ENCODE measurements at places on chromosomes 5 and 9.

GRCh38 chr9:105455836-105456475 is 8.1 kb downstream of the FSD1L start:
- no peak for DNase-seq

DNA sequence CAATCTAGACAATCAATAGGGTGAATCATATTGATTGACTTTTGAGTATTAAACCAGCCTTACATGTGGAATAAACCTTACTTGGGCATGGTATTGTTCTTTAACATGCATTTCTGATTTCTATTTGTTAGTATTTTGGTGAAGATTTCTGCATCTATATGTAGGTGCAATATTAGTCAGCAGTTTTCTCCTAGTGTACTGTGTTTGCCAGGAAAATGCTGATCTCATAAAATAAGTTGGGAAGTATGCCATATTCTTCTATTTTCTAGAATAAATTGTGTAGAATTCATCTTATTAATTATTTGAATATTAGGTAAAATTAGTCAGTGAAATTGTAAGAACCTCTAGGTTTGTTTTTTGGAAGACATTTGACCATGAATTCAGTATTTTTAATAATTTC is 38.4 kb downstream of the ANXA2R start:
- DNase-seq, result no peak

- DNase-seq, result no peak
Measured at GRCh38 chr9:100869326-100869725, 159.2 kb upstream of the PLPPR1 start.

DNA sequence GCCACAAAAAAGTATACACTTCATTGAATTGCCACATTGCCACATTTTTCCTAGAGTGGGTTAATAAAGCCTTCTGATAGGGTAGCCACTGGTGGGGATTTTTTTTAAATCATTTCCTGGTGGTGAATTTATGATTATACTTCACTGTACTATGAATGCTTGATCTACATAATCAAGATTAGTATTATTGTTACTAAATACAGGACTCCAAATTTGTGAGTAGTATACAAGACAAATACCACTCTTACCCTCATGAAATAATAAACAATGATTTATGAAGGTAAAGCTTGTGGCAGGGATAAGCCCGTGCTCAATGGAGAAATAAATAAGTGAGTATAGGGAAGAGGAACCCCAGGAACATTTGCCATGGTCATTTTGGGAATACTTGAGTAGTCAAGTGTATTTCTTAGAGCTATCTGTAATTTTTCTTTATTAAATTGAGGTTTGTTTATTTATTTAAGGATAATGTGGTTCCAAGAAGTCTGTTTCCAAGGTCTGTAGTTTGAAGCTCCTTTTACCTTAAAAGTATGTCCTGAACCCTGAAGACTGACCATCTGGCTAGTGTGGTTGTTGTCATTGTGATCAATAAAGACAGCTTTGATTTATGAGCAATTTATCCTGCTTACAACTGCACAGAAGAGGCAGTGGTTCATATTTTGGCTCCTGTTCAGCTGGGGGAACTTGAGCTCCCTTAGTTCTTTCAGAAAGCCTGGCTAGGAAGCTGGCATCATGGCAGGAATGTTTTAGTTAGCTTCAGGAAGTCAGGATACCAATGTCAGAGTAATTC is 118.6 kb downstream of the ZSWIM6 start:
- peak; percentile 16 for DNase-seq

DNA sequence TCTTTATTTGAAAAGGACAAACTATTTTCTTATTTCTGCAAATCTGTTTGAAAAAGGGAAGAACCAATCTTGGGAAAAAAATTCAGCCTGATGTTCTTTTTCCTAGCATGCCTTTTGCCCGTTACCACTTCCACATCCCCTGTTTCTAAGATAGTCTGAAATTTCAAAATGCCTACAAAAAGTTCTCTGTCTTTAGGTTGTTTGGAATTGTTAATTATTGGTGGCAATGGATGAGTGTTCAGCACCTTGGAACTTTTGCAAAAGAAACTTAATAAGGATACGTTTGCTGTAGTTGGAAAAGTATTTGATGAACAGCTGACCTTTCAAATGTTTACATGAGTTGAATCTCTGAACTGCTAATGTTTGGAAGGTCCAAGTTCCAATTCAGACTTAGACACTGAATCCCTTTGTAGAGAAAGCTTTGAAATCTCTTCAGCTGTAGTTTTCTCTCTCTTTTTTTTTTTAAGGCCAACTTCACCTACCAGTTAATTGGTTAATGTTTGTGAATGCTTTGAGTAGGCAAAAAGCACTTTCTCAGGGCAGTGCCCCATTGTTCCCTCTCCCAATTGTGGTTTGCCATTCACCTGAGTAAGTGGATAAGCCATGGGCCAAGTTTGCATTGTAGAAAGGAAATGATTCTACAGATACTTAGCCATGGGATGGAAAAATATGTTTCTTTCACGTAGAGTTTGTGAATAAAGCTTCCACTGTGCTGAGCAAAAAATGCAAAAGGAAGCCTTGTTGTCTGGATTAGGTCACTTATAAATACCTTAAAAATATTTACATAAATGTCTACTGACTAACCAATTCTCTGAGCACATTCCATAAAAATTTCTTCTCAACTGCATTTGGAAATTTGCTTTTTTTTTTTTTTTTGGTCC is 156.4 kb upstream of the ELL2 start:
- DNase-seq, result no peak

- DNase-seq, result no peak
Measured at GRCh38 chr9:134028076-134028475, 2.8 kb downstream of the BRD3OS start.

DNA sequence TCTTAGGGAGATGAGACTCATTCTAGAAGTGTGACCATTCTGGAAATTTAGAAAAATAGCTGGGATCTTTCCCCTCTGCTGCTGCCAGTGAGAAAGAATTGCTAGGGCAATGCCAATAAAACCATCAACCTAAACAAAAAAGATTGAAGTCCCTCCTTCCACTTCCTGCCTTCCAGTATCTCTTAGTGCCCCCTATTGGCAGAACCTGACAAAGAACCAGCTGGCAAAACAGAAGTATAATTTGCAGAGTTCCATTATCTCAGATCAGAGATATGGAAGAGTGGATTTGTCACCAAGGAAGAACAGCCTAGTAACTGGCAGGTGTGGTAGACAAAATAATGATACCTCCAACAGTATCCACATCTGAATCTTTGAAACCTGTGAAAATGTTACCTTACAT is 13.8 kb upstream of the PLCXD3 start:
- DNase-seq, result no peak

GRCh38 chr9:3014178-3014577 is 170.3 kb upstream of the PUM3 start:
- DNase-seq, result no peak

GRCh38 chr9:129983891-129984290 is 59.1 kb downstream of the FNBP1 start:
- no peak for DNase-seq

- DNase-seq, result no peak
Measured at GRCh38 chr5:154701181-154701580, 54.0 kb upstream of the LARP1 start.

GRCh38 chr5:72187388-72188075 is 80.3 kb downstream of the MAP1B start:
- DNase-seq, result no peak

- peak; percentile 51 for DNase-seq
Measured at GRCh38 chr9:34547960-34548611, 25.3 kb upstream of the ENHO start.

- DNase-seq, result no peak
Measured at GRCh38 chr9:16266648-16267276, 603.7 kb downstream of the BNC2 start.

GRCh38 chr9:91659529-91660495 is 236.2 kb upstream of the NFIL3 start:
- peak; percentile 37 for DNase-seq

DNA sequence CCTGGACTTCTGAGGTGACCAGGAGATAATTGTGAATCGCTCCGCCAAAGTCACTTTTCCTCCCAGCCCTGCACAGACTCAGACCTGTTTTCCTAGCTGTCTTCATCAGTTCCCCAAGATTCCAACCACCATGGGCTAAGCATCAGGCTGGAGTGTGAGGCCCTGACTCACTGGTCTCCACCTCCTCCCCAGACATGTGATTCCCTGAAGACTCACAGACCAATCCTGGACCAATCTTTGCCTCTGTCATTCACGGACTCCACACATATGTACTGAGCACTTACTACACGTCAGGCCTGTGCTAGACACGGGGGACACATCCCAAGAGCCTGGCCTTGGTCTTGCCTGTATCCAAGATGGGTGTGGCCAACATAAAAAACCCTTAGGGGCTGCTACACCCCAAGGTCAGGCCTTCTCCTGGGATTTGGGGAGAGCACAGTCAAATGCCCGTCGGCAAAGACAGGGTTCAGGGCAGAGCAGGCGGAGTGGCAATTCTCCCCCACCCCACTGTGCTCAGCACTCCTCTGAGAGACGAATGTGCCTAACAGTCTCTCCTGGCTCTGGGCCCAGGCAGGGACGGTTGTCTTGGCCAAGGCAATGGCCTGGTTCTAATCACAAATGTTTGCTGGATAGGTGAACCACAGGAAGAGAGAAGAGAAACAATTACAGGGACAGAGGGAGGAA is 11.9 kb downstream of the EEIG1 start:
- peak; percentile 76 for DNase-seq

GRCh38 chr9:103261951-103262350 is 266.8 kb downstream of the CYLC2 start:
- DNase-seq, result no peak

GRCh38 chr5:178234121-178234749 is 1.6 kb upstream of the PHYKPL start:
- no peak for DNase-seq

DNA sequence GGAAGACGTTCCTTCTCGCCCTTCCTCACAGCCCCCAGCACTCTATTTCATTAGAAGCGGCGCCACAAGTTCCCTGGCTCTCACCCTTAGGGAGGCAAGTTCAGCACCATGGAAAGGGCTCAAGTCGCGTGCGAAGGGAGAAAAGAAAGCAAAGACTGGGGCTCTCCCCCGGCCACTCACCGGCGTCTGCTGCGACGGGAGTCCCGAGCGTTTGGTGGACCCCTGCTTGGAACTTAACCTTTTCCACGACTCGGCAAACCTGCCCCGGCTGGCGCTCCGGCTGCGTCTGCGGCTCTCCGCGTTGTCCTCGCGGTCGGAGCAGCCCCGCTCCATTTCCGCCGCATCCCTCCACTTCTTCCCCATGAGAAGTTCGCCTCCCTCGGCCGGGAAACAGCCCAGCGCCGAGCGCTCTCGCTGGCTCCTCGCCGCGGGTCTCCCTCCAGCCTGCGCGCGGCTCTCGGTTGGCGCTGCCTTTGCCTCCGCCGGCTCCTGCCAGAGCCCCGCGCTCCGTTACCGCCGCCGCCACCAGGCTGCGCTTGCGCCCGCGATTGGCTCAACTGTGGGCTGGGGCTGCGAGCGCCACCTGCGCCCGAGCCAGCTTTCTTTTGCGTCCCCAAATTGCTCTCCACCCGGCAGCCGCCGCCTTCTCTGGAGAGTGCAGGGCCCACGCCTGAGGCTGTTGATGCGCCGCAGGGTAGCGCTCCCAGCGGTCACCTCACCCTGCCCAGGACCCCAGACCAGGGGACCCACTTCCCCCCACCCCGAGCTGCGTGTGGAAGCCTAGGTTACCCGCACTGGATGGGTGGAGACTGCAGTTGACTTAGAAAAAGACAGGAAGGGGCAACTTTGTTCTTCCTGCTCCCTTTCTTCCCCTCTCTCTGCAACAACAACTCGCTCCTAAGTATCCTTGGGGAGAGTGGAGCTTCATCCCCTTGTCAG is 321.6 kb downstream of the CEMIP2 start:
- peak; percentile 48 for DNase-seq

DNA sequence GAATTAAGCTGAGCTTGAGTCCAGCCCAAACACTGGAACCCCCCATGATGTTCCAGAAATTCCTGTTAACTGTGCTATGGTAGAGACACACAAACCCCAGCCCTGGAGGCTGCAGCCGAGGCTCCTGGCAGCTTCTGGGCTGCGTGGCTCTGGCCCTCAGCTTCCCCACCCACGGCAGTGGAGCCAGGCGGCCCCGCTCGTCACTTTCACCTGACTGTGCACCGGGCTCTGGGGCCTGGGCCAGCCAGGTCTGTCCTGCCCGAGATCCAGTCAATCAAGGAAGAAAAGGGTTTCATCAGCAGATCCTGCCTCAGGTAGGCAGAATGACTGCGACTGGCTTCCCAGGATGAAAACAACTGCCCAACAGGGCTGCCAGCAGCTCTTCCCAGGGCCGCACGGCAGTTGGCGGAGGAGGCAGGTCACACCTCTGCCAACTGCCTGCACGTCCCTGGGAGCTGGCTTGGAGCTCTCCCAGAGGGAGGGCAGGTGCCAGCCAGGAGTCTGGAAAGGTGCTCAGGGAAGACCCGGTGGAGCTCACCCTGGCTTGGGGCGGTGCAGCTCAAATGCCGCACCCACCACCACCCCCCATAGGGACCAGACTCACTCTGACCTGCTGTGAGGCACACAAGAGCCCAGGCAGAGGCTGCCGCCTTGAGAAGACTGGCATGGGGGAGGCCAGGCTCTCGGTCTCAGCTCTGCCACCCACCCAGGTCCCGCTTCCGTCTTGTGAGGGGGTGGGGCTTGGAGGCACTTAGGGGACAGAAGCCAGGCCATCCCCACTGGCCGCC is 20.7 kb downstream of the BRD3 start:
- DNase-seq, result no peak

DNA sequence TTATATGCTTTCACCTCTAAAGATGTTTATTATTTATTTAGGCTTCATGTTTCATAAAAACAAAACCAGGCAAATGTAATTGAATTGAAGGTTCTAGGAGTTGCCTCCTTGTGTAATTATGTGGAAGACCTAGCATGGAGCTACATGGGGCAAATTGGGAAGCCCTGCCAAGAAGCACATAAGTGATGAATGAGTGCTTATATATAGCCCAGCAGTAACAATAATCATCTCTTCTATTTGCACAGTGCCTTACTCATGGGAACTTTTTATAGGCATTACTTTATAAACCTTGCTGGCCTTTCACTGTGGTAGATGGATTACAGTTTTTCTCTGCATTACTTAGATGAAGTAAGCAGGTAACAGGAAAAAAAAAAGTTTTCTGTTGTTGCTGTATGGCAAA is 40.0 kb upstream of the GRAMD2B start:
- DNase-seq, result no peak

GRCh38 chr9:134136996-134137299 is 1.1 kb downstream of the WDR5 start:
- DNase-seq, result no peak

DNA sequence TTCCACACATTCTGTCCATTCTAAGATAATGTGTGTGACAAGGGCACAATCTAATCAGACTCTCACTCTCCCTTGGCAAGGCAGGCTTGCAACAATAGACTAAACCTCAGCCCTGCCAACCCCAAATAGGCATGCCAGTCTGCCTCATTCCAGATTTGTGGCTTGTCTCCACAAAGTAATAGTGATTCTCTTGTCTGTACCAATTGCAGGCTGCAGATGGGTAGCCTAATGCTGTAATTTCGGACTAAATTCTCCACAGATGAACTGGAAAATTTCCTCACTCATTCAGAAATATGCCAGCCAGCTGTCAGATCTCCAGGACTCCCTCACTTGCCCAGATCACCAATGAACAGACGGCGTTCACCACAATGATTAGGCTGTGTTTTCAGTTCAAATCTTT is 413.6 kb downstream of the ELAVL2 start:
- DNase-seq, result no peak

GRCh38 chr9:105877721-105878120 is 183.4 kb downstream of the TMEM38B start:
- no peak for DNase-seq

DNA sequence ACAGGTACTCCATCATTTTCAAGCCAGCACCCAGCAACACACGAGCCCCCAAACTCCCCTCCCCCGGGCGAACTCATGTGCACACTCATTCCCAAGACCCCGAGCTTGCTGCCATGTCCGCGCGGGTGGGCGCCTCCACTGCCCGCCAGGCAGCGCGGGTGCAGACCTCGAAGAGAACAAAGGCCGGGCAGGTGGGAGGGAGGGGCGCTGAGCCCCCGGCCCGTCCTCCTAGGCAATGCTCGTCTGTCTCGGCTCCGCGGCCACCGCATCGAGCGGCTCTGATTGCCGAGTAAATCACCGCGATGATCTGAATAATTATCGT is 47.1 kb upstream of the PSD2 start:
- DNase-seq, result no peak
